Brain microvascular endothelial cell (primary cell): ENCODE measurements at places on chromosomes 6 and 20.

GRCh38 chr6:143141442-143141841 is 80.8 kb downstream of the AIG1 start:
- DNase-seq, result no peak

DNA sequence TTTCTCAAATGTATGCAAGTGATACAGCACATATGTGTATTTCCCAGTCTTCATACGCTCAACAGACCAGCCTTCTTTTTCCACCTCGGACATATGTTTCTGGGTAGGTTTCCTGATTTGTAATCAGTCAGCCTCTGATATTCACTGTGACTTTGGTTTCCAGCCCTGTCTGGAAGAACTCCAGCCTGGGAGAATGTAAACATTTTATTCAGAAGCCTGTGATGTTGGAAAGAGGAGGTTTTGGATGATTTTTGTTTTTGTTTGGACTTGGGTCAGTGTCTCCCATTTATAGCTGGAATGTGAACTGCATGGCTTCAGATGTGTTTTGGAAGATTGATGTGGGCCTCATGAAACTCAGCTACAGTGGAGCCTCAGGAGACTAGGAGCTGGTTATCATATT is 172.2 kb upstream of the CENPW start:
- DNase-seq, result no peak

DNA sequence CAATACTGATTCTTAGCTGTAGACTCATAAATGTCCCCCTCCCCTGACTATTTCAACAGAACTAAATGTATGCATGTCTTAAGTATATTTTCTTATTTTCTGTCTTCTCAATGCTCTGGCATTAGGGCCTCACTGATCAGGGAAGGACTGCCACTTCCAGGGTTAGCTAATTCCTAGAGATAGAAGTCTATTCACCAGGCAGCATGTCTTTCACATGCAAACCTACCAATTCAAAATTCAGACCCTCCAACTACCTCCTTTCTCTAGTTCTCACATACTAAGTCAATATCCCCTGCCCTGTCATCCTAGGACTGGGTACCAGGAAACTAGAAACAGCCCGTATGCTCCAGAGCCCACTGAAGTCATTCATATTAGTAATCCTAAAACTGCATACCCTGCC is 132.3 kb downstream of the RALGAPA2 start:
- DNase-seq, result no peak

GRCh38 chr6:34027445-34027936 is 118.4 kb downstream of the GRM4 start:
- no peak for DNase-seq
